ENCODE measurements at places on chromosomes 11 and 22. TPM values are rescaled to one million over a fixed set of nuclear protein-coding genes. Genes with fewer than 3 reads are reported as not detected.

PATE4 gene
- polyA plus RNA-seq = not detected

DNA sequence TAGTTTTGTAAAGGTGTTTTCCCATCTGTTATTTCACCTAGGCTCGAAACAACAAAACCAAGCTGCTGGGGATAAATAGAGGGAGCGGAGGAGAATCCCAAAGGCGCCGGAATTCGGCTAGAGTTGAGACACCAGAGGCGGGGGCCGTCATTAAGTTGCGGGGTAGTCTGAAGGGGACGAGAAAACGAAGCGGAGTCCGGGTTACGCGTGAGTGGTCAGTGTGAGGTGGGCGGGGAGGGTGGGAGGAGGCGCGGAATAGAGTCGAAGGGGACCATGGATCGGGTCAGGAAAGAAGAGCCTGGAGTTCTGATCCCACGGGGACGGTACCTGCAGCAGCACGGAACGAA is 361 bp downstream of the SRPRA start:
- H3K4me1 ChIP-seq = peaks cover 23% of the 10 kb centered on the region
- no peaks in the 10 kb centered on the region for H3K27me3 ChIP-seq
- H3K4me3 ChIP-seq = peak overlapping the region; percentile 99
- no peak for DNase-seq
- H3K27ac ChIP-seq = peak overlapping the region; percentile 94

UBQLN3 gene
- not detected for polyA plus RNA-seq

GRCh38 chr11:75502138-75502537 is 23.6 kb downstream of the GDPD5 start:
- no peak overlapping the region for H3K4me3 ChIP-seq
- H3K27me3 ChIP-seq = no peaks in the 10 kb centered on the region
- DNase-seq = no peak
- H3K27ac ChIP-seq = no peak overlapping the region
- H3K36me3 ChIP-seq = no peaks in the 10 kb centered on the region
- H3K4me1 ChIP-seq = no peaks in the 10 kb centered on the region

MDK gene
- polyA plus RNA-seq = 0.35 TPM

DNA sequence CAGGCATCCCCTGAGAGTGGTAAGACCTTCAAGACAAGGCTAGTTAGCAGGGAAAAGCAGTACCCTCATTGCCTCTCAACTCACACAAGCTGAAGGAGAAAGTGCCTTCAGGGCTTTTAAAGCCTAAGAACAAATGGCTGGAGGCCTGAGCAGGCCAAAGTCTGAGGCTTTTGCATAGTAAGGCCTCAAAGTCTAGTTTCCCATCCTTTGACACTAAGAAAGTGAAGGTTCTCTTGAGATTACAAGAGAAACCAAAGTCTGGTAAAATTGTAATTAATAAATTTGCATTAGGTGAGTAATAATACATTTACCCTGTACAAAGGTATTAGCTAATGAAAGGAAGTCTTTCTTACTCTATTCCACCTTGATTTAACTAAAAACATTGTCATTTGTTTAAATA is 47.0 kb upstream of the CCDC89 start:
- no peak for DNase-seq
- peaks cover 13% of the 10 kb centered on the region for H3K4me1 ChIP-seq
- no peaks in the 10 kb centered on the region for H3K27me3 ChIP-seq
- H3K36me3 ChIP-seq = no peaks in the 10 kb centered on the region
- no peak overlapping the region for H3K27ac ChIP-seq

PANX3 gene
- not detected for polyA plus RNA-seq

GRCh38 chr11:82059505-82059904 is 674.2 kb downstream of the FAM181B start:
- DNase-seq = no peak
- H3K4me1 ChIP-seq = no peaks in the 10 kb centered on the region
- H3K27ac ChIP-seq = no peak overlapping the region
- no peaks in the 10 kb centered on the region for H3K27me3 ChIP-seq
- no peak overlapping the region for H3K4me3 ChIP-seq

OOSP3 gene
- polyA plus RNA-seq = not detected

JAML gene
- polyA plus RNA-seq = 94.1 TPM

DNA sequence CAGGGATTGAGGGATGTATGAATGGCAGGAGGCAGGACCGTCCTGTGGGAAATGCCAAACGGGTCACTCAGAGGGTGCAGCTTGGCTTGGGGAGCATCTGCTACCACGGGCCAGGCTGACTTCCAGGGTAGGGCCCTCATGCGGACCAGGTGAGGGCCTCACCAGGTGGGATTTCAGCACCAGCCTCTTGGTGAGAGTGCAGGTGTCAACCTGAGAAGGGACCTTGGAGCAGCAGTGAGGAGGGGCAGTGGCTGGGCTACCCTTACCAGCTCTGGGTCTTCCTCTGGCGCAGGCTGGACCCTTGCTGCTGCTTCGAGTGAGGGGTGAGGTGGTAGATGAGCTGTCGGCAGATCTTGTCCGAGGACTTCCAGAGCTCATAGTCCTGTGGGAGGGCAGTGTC is 4.9 kb downstream of the LRRC75B start:
- no peaks in the 10 kb centered on the region for H3K27me3 ChIP-seq
- no peaks in the 10 kb centered on the region for H3K4me1 ChIP-seq
- no peaks in the 10 kb centered on the region for H3K36me3 ChIP-seq
- no peak for DNase-seq
- no peak overlapping the region for H3K27ac ChIP-seq
- H3K4me3 ChIP-seq = no peak overlapping the region

RSF1 gene
- 33.3 TPM for polyA plus RNA-seq

- no peak for DNase-seq
- no peaks in the 10 kb centered on the region for H3K36me3 ChIP-seq
- H3K27ac ChIP-seq = no peak overlapping the region
- no peaks in the 10 kb centered on the region for H3K4me1 ChIP-seq
- no peak overlapping the region for H3K4me3 ChIP-seq
These were observed 24.6 kb downstream of the OTOG start for GRCh38 chr11:17571431-17572358.

GRCh38 chr11:40894501-40894900 is 565.0 kb downstream of the LRRC4C start:
- H3K4me1 ChIP-seq = no peaks in the 10 kb centered on the region
- no peak for DNase-seq
- H3K4me3 ChIP-seq = no peak overlapping the region
- no peak overlapping the region for H3K27ac ChIP-seq
- H3K27me3 ChIP-seq = no peaks in the 10 kb centered on the region
- H3K36me3 ChIP-seq = no peaks in the 10 kb centered on the region

GRCh38 chr11:16997624-16998023 is 16.6 kb downstream of the PLEKHA7 start:
- DNase-seq = no peak
- no peak overlapping the region for H3K4me3 ChIP-seq
- H3K27me3 ChIP-seq = no peaks in the 10 kb centered on the region
- H3K36me3 ChIP-seq = no peaks in the 10 kb centered on the region

RBM4 gene
- polyA plus RNA-seq = 266 TPM

GLYATL2 gene
- not detected for polyA plus RNA-seq

GRCh38 chr11:46846510-46846830 is 390 bp upstream of the CKAP5 start:
- no peaks in the 10 kb centered on the region for H3K36me3 ChIP-seq
- H3K4me3 ChIP-seq = peak overlapping the region; percentile 71
- no peaks in the 10 kb centered on the region for H3K4me1 ChIP-seq
- H3K27me3 ChIP-seq = no peaks in the 10 kb centered on the region

KRTAP5-1 gene
- polyA plus RNA-seq = not detected

GRCh38 chr11:120314861-120315260 is 10.2 kb upstream of the TLCD5 start:
- H3K4me3 ChIP-seq = no peak overlapping the region
- DNase-seq = no peak
- no peaks in the 10 kb centered on the region for H3K36me3 ChIP-seq
- H3K27ac ChIP-seq = no peak overlapping the region

- H3K27ac ChIP-seq = no peak overlapping the region
- H3K27me3 ChIP-seq = no peaks in the 10 kb centered on the region
- no peaks in the 10 kb centered on the region for H3K4me1 ChIP-seq
- H3K4me3 ChIP-seq = no peak overlapping the region
- no peaks in the 10 kb centered on the region for H3K36me3 ChIP-seq
These were observed 356.3 kb upstream of the NARS2 start for GRCh38 chr11:78930810-78931523.

DNA sequence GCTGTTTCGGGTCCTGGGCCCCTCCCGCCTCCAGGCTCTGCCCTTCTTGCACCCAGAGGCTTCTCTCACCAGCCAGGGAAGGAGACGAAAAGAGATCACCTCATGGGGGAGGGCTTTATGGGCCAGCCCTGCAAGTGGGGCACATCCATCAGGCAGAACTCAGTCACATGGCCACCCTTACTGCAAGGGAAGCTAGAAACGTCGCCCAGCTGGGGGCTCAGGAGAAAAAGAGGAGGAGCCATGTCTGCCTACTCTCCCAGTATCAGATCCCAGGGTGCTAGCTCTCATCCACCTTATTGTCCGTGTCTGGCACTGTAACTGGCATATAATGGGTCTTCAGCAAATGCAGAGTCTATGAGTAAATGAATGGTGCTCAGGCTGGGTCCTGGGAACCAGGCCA is 24.2 kb downstream of the MFNG start:
- no peak overlapping the region for H3K4me3 ChIP-seq
- H3K4me1 ChIP-seq = no peaks in the 10 kb centered on the region
- DNase-seq = no peak
- H3K27me3 ChIP-seq = no peaks in the 10 kb centered on the region

GRCh38 chr11:20754933-20755332 is 85.5 kb downstream of the NELL1 start:
- H3K4me1 ChIP-seq = no peaks in the 10 kb centered on the region
- H3K36me3 ChIP-seq = no peaks in the 10 kb centered on the region
- no peak overlapping the region for H3K4me3 ChIP-seq
- no peak for DNase-seq

LRRC56 gene
- polyA plus RNA-seq = 1.0 TPM

DNA sequence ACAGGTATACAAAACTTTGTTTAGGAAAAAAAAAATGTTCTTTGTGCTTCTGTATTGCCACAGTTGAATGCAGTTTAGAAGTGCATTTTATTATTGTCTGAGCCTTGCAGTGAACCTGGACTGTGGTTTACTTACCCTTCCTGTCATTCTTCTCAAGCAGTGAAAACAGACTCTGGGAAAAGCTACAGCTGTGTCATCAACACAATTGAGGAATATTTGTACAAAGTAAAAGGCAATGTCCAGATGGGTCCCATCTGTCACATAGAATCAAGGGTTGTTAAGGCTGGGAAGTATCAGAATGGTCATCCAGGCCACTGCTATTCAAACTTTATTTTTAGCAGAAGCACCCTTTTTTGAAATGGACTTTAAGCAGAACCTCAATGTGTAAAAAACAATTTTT is 73.3 kb downstream of the TRIM44 start:
- peaks cover 6% of the 10 kb centered on the region for H3K4me1 ChIP-seq
- no peaks in the 10 kb centered on the region for H3K36me3 ChIP-seq
- no peaks in the 10 kb centered on the region for H3K27me3 ChIP-seq
- H3K27ac ChIP-seq = no peak overlapping the region

DNA sequence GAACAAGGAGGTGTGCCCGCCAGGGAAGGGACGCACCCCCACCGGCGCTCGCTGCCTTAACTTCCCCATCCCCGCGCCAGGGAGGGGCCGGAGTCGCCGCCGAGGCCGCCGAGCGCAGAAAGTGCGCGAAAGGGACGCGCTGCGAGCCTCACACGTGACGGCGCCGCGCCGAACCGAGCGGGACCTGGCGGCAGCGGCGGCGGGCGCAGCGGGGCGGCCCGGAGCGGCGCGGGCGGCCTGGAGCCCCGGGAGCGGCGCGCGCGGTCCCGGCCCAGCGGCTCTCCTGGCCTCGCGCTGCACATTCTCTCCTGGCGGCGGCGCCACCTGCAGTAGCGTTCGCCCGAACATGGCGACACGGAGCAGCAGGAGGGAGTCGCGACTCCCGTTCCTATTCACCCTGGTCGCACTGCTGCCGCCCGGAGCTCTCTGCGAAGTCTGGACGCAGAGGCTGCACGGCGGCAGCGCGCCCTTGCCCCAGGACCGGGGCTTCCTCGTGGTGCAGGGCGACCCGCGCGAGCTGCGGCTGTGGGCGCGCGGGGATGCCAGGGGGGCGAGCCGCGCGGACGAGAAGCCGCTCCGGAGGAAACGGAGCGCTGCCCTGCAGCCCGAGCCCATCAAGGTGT is at the start of gene SORL1:
TSS of gene SORL1 (plus strand) at position 329 of the 623 bp plus-strand sequence. CDS start at position 347, 18 bp downstream.
- H3K4me3 ChIP-seq = peak within 1 kb of the TSS; percentile 80
- H3K4me1 ChIP-seq = peaks cover 50% of the 10 kb centered on the region
- peak within 1 kb of the TSS; percentile 83 for H3K27ac ChIP-seq
- H3K27me3 ChIP-seq = no peaks in the 10 kb centered on the region
- DNase-seq = peak; percentile 73
- no peaks in the 10 kb centered on the region for H3K36me3 ChIP-seq

GRCh38 chr11:71158936-71159335 is 93.4 kb downstream of the SHANK2 start:
- no peak overlapping the region for H3K4me3 ChIP-seq
- no peak overlapping the region for H3K27ac ChIP-seq
- H3K4me1 ChIP-seq = no peaks in the 10 kb centered on the region
- no peaks in the 10 kb centered on the region for H3K27me3 ChIP-seq
- no peaks in the 10 kb centered on the region for H3K36me3 ChIP-seq

GRCh38 chr11:69593851-69594250 is 47.1 kb upstream of the CCND1 start:
- DNase-seq = no peak
- H3K27ac ChIP-seq = no peak overlapping the region
- no peaks in the 10 kb centered on the region for H3K4me1 ChIP-seq
- H3K27me3 ChIP-seq = no peaks in the 10 kb centered on the region
- H3K36me3 ChIP-seq = no peaks in the 10 kb centered on the region
- H3K4me3 ChIP-seq = no peak overlapping the region

- H3K4me3 ChIP-seq = peak overlapping the region; percentile 36
- H3K27ac ChIP-seq = peak overlapping the region; percentile 97
- no peaks in the 10 kb centered on the region for H3K27me3 ChIP-seq
- DNase-seq = no peak
These were observed 88.6 kb downstream of the ETS1 start for GRCh38 chr11:128498721-128499245.

DNA sequence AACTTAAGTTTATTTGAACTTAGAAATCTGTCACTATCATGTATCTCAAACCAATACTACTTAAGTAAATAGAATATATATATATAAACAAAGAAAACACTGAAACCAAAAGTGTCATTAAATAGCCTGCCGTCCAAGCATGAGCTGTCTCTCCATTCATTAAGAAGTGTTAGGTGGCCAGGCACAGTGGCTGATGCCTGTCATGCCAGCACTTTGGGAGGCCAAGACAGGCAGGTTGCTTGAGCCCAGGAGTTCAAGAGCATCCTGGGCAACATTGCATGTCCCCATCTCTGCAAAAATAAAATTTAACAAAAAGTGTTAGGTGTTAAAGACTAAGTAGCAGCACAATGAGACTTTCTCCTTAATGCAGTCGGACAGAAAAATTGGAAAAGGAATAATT is 14.0 kb downstream of the CD6 start:
- peaks cover 7% of the 10 kb centered on the region for H3K36me3 ChIP-seq
- peaks cover 68% of the 10 kb centered on the region for H3K4me1 ChIP-seq
- DNase-seq = no peak
- H3K27ac ChIP-seq = peak overlapping the region; percentile 96

GRCh38 chr11:47854667-47855066 is 6.5 kb upstream of the NUP160 start:
- no peak for DNase-seq
- peaks cover 27% of the 10 kb centered on the region for H3K4me1 ChIP-seq
- no peak overlapping the region for H3K4me3 ChIP-seq
- no peaks in the 10 kb centered on the region for H3K27me3 ChIP-seq
- H3K27ac ChIP-seq = no peak overlapping the region
- H3K36me3 ChIP-seq = no peaks in the 10 kb centered on the region

GRCh38 chr11:107801641-107802040 is 56.9 kb downstream of the SLC35F2 start:
- no peaks in the 10 kb centered on the region for H3K4me1 ChIP-seq
- no peak overlapping the region for H3K27ac ChIP-seq
- H3K27me3 ChIP-seq = no peaks in the 10 kb centered on the region
- H3K4me3 ChIP-seq = no peak overlapping the region
- DNase-seq = no peak

XNDC1N gene
- 5.0 TPM for polyA plus RNA-seq
